Suppressor macrophage treated with lipopolysaccharide for 4 hours (primary cell): ENCODE measurements at places on chromosomes 7 and 10.
A peak's percentile ranks its signal among the peaks of the same experiment; 100 is the strongest.

- no peak for DNase-seq
Measured at GRCh38 chr10:93894516-93895378, 969 bp downstream of the SLC35G1 start.

DNA sequence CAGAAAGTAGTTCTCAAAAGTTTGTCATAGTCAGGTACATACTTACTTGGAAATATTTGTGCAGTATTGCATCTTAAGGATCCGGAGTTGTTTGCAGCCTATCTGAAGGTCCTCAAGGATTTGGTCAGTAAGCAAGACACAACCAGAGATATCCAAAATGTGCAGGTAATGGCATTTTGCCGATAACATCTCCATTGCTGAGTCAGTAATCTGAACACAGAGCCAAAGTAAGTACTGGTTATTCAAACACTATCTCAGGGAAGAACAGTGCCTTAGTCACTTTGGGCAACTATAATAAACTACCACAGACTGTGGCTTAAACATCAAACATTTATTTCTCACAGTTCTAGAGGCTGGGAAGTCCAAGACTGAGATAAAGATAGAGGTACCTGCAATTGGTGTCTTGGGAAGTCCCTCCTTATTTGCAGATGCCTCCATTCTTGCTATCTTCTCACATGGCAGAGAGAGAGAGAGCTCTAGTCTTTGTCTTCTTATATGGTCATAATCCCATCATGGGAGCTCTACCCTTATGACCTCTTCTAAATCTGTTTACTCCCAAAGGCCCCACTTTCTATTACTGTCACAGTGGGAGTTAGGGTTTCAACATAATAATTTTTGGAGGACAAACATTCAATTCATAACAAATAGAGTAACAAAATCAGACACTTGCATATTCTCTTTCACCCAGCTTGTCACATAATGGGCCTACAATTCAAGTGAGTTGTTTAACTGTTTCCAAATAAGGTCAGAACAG, 73.4 kb downstream of the FAM185A start:
- no peak for DNase-seq

- no peak for DNase-seq
Measured at GRCh38 chr10:132774902-132775863, 10.8 kb downstream of the NKX6-2 start.

DNA sequence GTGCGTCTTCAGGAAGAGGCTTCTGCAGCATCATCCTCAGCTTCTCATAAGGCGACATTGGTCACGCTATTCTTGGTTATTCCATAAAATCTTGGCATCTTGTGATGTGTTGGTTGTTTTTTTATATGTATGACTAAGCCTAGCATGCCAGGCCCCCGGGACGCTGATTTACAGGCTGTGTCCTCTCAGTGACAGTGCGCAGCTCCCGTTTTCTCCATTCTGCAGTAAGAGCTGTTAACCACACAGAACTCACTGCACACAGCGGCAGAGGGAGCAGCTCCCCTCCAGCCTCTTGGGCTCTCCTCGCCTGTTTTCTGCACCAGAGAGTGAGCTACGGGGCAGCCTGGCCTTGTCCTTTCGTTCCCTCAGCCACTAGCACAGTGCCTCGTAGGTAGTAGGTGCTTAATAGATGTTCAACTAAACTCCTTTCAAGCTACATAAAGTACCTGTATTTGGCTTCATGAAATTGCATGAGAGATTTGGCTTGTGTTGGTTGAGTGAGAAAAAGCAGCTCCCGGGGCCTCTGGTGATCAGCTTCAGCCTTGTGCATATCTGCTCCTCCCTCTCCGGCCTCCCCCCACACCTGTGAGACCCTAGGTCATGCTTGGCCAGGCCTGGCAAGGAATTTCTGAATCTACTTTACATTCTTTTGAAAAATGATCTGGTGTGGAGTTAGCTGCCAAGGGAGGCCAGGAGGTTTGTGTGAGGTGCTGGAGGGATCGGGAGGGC, 116.2 kb downstream of the WDR37 start:
- DNase-seq: no peak

DNA sequence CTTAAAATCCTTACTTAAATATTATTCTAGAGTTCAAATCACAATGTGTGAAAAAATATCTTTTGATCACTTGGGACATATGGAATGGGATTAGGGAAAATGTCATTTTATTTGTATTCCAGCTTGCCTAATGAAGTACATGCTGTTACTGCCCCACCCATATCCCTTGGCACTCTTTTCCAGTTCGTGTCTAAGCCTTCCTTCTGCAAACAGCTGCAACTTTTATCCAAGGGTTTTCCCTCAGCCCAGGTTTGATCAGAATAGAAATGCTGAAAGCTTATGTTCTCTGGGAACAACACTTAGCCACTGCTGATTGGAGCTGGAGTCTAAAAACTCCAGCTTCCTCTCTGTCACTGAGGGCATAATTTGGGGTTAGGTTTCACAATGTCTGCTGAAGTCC, 214.1 kb upstream of the FAM3C start:
- DNase-seq: no peak

DNA sequence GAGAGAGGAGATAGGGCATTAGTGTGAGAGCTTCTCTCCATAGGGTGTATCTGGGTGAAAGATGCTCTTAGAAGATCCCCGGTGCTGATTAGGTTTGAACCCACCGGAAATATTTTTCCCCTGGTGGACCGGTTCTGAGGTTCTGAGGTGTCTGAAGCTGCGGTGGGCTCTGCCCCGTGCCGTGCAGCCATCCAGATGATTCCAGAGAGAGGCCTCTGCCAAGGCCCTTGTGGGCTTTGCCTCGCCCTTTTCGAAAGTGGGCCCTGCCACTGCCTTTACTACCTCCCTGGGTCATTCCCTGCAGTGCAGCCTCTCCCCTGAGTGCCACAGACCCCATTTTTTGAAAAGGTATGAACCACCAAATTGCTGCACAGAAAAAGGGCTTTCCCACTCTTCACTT, 2.8 kb downstream of the GIMAP8 start:
- no peak for DNase-seq

GRCh38 chr7:129436335-129436923, 2.2 kb downstream of the STRIP2 start:
- no peak for DNase-seq

GRCh38 chr10:114859222-114859621, 37.6 kb downstream of the FHIP2A start:
- no peak for DNase-seq

- DNase-seq: no peak
Measured at GRCh38 chr7:146772601-146773000, 656.0 kb downstream of the CNTNAP2 start.

GRCh38 chr7:133869556-133869955, 257.6 kb upstream of the LRGUK start:
- DNase-seq: no peak

- peak; percentile 15 for DNase-seq
Measured at GRCh38 chr10:110576220-110576619, 8.7 kb downstream of the SMC3 start.

- no peak for DNase-seq
Measured at GRCh38 chr7:105723572-105723971, 142.3 kb upstream of the EFCAB10 start.

GRCh38 chr10:80459047-80459865, 5.1 kb downstream of the TSPAN14 start:
- DNase-seq: peak; percentile 85

- DNase-seq: peak; percentile 56
Measured at GRCh38 chr7:107659666-107660065, 962 bp upstream of the SLC26A4 start.

- DNase-seq: no peak
Measured at GRCh38 chr10:133069033-133069525, 18.6 kb upstream of the ADGRA1 start.

DNA sequence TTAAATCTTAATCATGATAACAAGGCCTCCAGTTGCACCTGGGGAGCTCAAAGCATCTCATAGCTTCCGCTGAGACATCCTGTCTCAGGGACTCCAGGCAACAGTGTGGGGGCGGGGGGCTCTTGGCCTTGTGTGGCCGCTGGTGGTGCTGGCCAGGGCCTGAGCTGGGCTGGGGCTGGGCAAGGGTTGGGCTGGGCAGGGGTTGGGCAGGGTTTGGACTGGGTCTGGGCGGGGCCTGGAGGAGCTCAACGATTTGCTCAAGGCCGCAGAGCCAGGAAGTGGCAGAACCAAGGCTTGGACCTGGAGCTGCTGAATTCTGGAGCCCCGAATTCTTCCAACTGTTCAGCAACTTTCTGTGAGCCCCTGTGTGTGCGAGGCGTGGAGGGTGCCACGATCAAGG, 37.9 kb upstream of the PSMG3 start:
- DNase-seq: no peak

GRCh38 chr7:38539477-38540081, 91.6 kb downstream of the AMPH start:
- DNase-seq: no peak

DNA sequence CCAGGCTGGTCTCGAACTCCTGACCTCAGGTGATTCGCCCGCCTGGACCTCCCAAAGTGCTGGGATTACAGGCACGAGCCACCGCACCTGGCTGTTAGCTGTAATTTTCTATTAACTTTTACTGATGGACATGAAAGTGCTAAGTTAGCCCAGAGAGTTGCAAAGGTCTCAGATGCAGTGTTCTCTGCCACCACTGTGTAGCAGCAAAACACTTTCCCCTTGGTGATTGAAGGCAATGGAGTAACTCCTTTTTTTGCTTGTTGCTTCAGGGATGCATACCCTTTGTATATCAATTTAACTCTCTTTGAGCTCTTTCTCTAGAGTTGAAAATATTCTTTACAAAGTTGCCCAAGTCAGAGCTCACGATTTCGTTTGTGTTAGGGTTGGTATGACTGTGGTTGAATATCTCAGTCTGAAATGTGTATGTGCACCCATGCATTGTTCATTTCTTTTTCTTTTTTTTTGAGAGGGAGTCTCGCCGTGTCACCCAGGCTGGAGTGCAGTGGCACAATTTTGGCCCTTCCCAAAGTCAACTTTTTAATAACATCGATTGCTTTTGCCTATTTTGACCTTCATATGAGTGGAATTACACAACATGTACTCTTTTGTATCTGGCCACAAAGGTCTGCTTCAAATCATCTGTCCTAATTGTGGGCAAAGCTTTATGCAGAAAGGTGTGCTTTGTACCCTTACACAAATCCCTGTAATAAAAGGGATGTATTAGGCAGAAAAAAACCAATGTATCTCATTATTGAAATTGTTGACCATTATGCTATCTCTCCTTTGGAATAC, 52.6 kb downstream of the GTF2I start:
- DNase-seq: peak; percentile 7

DNA sequence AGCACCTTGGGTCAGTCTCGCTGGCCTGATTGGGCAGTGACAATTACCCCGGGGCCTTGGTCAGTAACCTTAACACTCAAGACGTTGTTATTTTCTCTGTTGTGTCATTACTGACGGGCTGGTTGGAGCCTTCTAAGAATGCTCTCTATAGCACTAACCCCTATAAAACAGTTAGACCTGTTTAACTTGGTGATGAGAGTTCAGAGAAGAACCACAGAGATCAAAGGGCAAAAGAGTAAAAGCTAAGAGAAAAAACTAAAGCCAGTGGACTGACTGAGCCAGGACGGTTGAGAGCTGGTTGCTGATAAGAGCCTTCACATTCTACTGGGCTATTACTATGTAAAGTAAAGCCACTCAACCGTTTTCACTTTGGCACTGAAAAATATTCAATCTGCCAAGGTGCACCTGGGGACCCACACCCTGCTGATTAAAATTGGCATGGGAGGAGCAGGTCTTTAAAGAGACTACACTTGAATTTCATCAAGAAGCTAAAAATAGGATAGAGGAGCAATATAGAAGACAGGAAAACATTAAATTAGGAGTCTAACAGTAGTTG, 13.6 kb upstream of the ITGB1 start:
- no peak for DNase-seq

DNA sequence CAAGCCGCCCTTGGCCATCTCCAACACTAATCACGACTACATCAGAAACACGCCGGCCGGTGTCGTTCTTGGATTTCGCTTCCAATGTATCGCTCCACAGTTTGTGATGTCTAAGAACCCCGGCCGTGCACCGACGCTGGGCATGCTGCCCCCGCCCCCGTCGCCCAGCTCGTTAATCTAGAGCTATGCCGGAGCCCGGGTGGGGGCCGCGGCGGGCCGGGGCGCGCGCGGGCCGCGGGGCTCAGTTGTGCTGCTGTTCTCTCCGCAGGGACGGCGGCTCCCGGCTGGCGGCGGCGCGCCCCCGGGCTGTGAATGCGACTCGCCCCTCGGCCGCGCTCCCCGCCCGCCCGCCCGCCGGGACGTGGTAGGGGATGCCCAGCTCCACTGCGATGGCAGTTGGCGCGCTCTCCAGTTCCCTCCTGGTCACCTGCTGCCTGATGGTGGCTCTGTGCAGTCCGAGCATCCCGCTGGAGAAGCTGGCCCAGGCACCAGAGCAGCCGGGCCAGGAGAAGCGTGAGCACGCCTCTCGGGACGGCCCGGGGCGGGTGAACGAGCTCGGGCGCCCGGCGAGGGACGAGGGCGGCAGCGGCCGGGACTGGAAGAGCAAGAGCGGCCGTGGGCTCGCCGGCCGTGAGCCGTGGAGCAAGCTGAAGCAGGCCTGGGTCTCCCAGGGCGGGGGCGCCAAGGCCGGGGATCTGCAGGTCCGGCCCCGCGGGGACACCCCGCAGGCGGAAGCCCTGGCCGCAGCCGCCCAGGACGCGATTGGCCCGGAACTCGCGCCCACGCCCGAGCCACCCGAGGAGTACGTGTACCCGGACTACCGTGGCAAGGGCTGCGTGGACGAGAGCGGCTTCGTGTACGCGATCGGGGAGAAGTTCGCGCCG, 1.9 kb downstream of the VWC2 start:
- DNase-seq: no peak

- peak; percentile 3 for DNase-seq
Measured at GRCh38 chr10:74967911-74968666, 141.7 kb downstream of the KAT6B start.

DNA sequence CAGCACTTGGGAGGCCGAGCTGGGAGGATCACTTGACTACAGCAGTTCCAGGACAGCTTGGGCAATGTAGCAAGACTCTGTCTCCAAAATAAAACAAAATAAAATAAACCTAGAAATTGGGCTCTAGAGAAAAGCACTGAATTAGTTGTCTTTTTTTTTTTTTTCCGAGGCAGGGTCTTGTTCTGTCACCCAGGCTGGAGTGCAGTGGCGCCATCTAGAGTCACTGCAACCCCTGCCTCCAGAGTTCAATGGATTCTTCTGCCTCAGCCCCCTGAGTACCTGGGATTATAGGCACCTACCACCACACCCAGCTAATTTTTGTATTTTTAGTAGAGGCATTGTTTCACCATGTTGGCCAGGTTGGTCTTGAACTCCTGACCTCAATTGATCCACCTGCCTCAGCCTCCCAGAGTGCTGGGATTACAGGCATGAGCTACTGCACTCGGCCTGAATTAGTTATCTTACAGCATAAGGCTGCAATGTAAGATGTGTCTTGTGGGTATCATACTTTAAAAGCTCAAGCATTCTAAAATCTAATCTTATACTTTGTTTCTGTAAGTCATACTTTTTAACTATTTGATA, 12.8 kb downstream of the MEIG1 start:
- peak; percentile 31 for DNase-seq
